Aorta (tissue), 5 donors: ENCODE measurements at places on chromosomes 2 and 18. TPM values are rescaled to one million over a fixed set of nuclear protein-coding genes. Genes with fewer than 3 reads are reported as not detected.

DNA sequence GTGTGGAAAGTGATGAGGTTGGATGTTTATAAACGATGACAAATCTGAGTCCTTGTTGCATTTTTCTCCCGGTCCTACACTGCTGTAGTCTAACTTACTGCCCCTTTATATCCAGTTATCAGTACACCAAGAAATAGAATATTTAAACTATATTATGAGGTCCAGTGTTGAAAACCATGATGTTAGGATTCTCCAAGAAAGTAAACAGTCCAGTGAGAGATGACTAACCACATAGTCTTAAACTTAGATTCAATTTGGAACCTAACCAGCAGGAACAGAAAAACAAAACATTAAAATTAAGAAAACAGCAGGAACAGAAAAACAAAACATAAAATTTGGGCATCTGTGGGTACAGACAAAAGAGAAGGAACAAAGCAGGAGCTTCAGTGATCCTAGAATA, 143.2 kb downstream of the TPGS2 start:
- H3K27me3 ChIP-seq = no peaks in the 10 kb centered on the region
- peaks cover 2% of the 10 kb centered on the region for H3K36me3 ChIP-seq
- no peaks in the 10 kb centered on the region for H3K4me1 ChIP-seq
- no peak overlapping the region for H3K4me3 ChIP-seq

Gene CBLN2
- total RNA-seq = 0.49 TPM

Gene DHRS9
- 0.52 TPM for total RNA-seq

DNA sequence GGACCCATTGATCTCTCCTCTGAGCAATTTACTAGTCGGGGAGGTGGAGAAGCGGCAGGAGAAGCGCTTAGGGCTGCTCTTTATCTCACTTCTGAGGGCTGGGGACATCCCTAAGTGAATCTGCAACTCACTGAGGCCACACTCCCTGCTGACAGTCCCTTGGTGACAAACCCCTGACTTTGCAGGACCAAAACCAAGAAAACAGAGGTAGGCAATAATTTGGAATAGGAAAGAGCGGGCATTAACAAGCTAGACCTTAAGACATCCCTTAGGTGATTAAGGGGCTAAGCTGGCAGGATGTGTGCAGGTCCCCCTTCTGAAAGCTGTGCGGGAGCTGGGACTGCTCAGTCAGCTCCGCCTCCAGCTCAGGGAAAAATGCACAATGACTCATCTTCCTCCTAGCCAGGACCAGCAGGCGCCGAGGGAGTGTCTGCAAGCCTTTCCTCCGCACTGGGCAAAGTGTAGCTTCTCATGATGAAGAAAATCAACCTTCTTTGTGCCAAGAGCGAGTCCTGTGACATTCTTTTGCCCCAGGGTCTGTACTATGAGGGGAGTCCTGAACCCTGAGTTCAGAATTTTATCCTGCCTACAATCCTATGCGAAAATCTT, 63.3 kb downstream of the BOD1L2 start:
- H3K27ac ChIP-seq = no peak overlapping the region
- H3K27me3 ChIP-seq = peaks cover 1% of the 10 kb centered on the region
- H3K36me3 ChIP-seq = no peaks in the 10 kb centered on the region
- H3K4me1 ChIP-seq = no peaks in the 10 kb centered on the region

DNA sequence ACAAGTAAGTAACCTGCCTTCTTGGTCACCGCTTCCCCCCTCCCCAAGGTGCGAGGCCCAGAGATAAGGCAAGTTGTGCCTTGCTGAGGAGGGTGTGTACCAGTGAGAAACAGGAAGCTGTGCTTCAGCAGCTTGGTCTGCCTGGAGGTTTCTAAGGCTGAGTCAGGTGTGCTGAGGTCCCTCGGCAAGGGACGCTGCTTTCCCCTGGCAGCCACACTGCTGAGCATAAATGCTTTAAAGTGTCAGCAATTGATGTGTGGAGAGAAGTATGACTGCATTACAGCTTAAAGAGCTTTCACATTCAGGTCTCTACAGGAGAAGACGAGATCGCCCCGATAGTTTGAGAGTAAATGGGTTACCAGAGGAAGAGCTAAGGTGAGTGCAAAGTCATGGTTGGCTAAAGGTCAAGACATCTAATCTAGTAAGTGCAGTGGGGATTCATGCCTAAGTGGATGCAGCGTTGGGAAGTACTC, 86.9 kb downstream of the LIMS1 start:
- no peaks in the 10 kb centered on the region for H3K36me3 ChIP-seq
- no peak overlapping the region for H3K4me3 ChIP-seq
- no peaks in the 10 kb centered on the region for H3K27me3 ChIP-seq
- H3K4me1 ChIP-seq = peaks cover 2% of the 10 kb centered on the region
- DNase-seq = no peak

DNA sequence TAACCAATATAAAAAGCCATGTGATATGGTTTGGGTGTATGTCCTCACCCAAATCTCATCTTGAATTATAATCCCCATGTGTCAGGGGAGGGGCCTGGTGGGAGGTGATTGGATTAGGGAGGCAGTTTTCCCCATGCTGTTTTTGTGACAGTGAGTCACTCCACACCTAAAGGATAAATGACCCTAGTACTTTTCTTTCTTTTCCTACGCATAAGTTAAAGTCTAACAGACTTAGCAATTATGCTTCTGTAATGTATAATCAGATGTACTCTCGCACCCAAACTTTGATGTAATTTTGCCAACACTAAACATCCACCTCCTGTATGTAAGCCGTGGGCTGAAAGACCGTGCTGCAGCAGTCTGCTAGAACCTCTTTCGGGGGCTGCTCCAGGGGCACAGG, 97.2 kb upstream of the DSEL start:
- H3K27ac ChIP-seq = no peak overlapping the region
- H3K36me3 ChIP-seq = no peaks in the 10 kb centered on the region
- DNase-seq = no peak
- H3K4me3 ChIP-seq = no peak overlapping the region
- no peaks in the 10 kb centered on the region for H3K27me3 ChIP-seq
- H3K4me1 ChIP-seq = no peaks in the 10 kb centered on the region

- no peak for DNase-seq
- H3K27me3 ChIP-seq = no peaks in the 10 kb centered on the region
- H3K4me3 ChIP-seq = no peak overlapping the region
- peaks cover 2% of the 10 kb centered on the region for H3K4me1 ChIP-seq
Observed at GRCh38 chr2:158478816-158479215, 22.1 kb downstream of the PKP4 start.

GRCh38 chr2:239158641-239159475, 242.0 kb downstream of the HDAC4 start:
- no peak overlapping the region for H3K27ac ChIP-seq
- H3K4me3 ChIP-seq = no peak overlapping the region
- peak; percentile 65 for DNase-seq
- no peaks in the 10 kb centered on the region for H3K27me3 ChIP-seq

Gene NEU2
- total RNA-seq = not detected

Gene TNFRSF11A
- 8.2 TPM for total RNA-seq

DNA sequence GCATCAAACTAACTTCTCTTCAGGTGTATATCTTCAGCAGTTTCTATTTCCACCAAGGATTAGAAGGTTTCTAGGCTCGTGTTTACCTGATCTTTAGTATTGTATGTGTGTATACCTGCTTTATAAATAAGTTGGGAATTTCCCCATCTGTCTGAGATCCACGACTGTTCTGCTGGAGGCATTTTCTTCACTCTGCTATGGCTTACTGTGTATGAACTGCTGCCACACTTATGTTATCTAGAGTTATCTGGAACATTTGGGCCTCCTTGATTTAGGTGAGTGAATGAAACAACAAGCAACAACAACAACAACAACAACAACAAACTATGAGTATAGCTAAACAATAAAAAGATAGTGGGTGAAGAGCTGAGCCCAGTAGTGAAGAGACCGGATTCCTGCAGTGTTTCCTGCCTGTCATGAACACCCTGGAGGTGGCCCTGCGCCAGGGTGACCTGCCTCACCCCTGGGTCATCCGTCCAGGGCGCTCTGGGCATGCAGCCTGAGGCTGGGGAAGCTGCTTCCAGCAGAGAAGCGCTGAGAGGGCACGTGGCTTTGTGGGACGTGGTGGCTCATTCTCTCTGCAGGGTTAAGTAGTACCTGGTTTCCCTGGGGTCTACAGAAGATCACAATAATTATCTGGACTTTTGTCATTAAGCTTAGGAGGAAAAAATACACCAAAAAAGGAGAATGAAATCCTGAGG, 56.1 kb upstream of the GATA6 start:
- H3K27me3 ChIP-seq = no peaks in the 10 kb centered on the region
- no peak overlapping the region for H3K27ac ChIP-seq
- H3K4me3 ChIP-seq = no peak overlapping the region

DNA sequence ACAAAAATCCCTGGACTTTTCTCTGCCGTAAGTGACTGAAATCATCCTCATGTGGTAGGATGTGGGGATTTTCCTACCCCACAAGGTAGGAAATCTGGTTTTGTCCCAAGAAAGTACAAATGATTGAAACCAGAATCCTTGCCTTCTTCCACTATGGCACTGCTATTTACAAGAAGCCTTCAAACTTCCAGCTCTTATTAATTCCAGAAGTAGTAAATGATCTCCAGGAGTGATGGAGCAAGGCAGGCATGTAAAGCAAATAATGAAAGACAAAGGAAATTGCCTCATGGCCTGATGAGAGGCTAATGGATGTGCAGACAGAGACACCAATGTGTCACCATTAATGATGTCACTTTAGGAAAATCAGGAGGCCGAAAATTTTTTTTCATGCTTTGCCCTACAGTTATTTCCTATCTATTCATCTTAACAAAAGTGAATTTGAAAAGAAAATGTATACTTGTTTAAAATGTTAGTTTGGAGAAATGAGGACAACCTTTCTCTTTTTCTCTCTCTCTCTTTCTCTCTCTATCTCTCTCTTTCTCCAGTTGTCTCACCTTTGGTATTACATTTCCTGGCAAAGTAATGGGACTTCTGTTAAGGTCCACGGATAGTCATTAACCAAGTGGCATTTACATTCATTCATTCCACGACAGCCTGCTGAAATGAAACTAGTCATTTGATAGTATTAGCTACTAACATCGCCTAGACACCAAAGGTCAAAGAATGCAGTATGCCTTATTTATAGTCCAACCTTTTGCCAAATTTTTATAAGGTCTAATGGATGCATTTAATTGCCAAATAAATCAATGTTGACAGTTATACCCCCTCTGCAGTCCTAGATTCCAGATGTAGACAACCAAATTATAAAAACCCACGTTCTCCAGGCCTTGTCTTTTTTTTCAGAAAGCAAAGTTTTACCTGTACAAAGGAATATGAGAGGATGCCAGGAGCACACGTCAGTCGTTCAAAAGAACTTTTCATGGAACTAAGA, 5.0 kb upstream of the EVA1A start:
- no peaks in the 10 kb centered on the region for H3K27me3 ChIP-seq
- no peak overlapping the region for H3K27ac ChIP-seq
- no peak for DNase-seq
- no peaks in the 10 kb centered on the region for H3K4me1 ChIP-seq
- no peak overlapping the region for H3K4me3 ChIP-seq

Gene HOXD12
- not detected for total RNA-seq

GRCh38 chr2:84873350-84873749, 7.5 kb downstream of the TRABD2A start:
- H3K4me1 ChIP-seq = no peaks in the 10 kb centered on the region
- H3K27me3 ChIP-seq = no peaks in the 10 kb centered on the region
- H3K4me3 ChIP-seq = no peak overlapping the region
- no peak for DNase-seq

GRCh38 chr18:5052491-5052890, 144.6 kb downstream of the AKAIN1 start:
- H3K27ac ChIP-seq = no peak overlapping the region
- H3K36me3 ChIP-seq = no peaks in the 10 kb centered on the region
- H3K4me3 ChIP-seq = no peak overlapping the region
- no peaks in the 10 kb centered on the region for H3K27me3 ChIP-seq
- no peaks in the 10 kb centered on the region for H3K4me1 ChIP-seq

DNA sequence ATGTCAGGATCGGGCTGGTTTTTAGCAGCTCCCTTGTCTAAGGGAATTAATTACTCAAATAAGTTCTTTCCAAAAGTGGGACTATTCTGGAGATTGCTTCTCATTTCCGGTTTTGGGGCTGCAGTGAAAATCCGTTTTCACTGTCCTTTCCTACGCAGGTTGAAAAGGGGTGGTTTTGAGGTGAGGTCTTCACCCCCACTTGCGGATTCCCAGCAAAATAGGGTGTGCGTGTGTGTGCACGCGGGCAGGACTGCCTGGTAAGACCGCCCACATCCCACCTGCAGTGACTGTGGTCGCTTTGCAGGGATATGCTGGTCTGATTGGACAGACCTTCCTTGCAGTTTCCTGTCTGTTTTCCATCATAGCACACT, 472 bp upstream of the PLEKHM3 start:
- peak overlapping the region; percentile 50 for H3K27ac ChIP-seq
- no peaks in the 10 kb centered on the region for H3K36me3 ChIP-seq
- peak overlapping the region; percentile 76 for H3K4me3 ChIP-seq
- no peaks in the 10 kb centered on the region for H3K4me1 ChIP-seq

- no peak overlapping the region for H3K27ac ChIP-seq
- H3K27me3 ChIP-seq = peaks cover 1% of the 10 kb centered on the region
- H3K36me3 ChIP-seq = no peaks in the 10 kb centered on the region
- DNase-seq = no peak
- no peak overlapping the region for H3K4me3 ChIP-seq
Observed at GRCh38 chr2:7272210-7272609, 355.0 kb downstream of the RNF144A start.

DNA sequence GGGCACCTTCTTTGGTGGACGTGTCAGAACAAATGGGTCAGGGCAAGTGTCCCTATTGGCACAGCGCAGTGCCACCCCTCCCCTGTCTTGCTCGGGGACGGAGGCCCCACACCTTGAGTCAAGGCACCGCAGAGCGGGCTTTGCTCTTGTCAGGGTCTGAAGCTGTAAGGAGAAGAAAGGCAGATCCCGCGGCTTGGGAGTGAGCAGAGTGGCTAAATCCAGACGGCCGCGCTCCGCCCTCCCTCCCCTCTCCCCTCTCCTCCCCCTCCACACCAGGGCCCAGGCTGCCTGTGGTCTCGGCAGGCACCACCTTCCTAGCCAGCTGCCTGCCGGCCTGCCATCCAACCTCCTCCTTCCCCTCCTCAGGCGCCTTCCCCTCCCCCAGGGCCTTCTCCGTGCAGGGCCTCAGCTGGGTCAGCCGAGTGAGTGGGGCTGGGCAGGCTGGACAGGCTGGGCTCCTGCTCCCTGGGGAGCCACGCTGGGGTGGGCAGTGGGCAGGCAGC, 25.8 kb downstream of the SPEG start:
- no peaks in the 10 kb centered on the region for H3K27me3 ChIP-seq
- H3K27ac ChIP-seq = peak overlapping the region; percentile 77
- DNase-seq = peak; percentile 96
- H3K36me3 ChIP-seq = no peaks in the 10 kb centered on the region

Gene FKBP1B
- total RNA-seq = 5.9 TPM
